ENCODE measurements at places on chromosomes 12 and 14. TPM values are rescaled to one million over a fixed set of nuclear protein-coding genes. Genes with fewer than 3 reads are reported as not detected.

NKX2-1 gene
- total RNA-seq: not detected

NEDD1 gene
- total RNA-seq: 25.4 TPM

LTB4R gene
- total RNA-seq: 1.0 TPM

CLEC6A gene
- not detected for total RNA-seq

TMEM229B gene
- total RNA-seq: not detected
